Stimulated activated CD4-positive, alpha-beta T cell treated with anti-CD3 and anti-CD28 coated beads, TNF-alpha, amount 100 ng/mL, for 48 hours (primary cell): ENCODE measurements at places on chromosomes 2 and 18.

- DNase-seq = no peak
Observed at GRCh38 chr2:56021579-56021978, 98.0 kb upstream of the EFEMP1 start.

DNA sequence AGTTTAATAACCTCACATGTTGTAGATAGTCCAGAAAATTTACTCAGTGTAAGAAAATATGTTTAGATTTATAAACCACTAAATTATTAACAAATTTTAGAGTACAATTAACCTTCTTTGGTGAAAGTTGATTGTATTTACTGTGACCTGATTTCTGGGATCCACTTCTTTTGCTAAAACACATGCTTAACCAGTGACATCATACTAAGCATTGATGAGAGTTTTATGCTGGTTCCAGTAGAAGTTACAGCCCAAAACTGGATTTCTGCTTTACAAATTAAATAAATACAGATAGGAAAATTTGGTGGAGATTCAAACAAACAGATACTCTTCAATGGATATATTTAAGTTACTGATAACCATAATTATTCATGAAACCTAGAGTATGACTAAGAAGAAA, 40.9 kb downstream of the RBBP8 start:
- DNase-seq = no peak

DNA sequence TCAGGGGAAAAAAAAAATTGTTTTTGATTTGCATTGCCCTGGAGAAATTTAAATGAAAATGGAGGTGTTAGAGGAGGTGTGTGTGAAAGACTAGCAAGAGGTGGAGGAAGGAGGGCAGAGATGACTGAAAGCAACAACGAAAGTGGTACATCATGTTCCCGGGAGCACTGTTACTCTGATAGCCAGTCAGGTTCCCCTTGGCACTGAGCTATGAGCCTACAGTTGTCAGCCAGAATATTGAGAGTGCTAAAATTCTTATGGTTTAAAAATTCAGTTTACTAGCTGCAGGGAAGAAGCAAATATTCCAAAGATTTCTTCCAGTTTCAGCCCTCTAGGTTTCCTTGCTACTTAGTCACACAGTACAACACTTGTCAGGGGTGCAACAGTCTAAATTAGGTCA, 366.7 kb upstream of the DLGAP1 start:
- DNase-seq = no peak

GRCh38 chr18:33755931-33756560, 178.0 kb downstream of the ASXL3 start:
- no peak for DNase-seq

GRCh38 chr2:105615305-105615704, 129.4 kb upstream of the NCK2 start:
- no peak for DNase-seq

GRCh38 chr2:126808929-126809328, 89.8 kb upstream of the TEX51 start:
- DNase-seq = no peak

DNA sequence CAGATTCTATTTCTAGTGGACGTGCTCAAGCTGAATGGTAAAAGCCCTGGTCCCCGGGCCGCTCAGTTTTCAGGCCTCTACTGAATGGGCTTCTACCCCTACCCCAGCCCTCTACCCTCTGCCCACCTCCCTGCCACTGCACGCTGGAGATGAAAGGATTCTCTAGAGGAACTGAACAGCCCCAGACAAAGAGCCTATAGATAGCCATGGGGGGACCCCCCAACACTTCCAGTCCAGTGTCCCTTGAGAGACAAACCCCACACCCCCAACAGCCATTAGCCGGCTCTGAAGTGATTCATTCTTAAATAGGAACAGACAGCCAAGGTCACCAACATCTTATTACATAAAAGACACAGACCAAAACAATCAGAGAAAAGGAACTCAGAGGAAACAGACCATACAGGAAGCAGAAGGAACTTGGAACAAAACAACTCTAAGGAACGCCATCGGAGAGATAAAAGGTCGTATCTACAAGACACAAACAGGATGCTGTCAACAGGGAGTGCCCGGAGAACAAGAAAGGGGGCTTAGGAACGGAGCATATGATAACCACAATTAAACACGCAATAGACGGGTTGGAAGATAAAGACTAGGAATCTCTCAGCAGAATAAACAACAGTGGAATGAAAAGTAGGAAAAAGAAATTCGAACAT, 23.5 kb downstream of the TMEM37 start:
- no peak for DNase-seq

DNA sequence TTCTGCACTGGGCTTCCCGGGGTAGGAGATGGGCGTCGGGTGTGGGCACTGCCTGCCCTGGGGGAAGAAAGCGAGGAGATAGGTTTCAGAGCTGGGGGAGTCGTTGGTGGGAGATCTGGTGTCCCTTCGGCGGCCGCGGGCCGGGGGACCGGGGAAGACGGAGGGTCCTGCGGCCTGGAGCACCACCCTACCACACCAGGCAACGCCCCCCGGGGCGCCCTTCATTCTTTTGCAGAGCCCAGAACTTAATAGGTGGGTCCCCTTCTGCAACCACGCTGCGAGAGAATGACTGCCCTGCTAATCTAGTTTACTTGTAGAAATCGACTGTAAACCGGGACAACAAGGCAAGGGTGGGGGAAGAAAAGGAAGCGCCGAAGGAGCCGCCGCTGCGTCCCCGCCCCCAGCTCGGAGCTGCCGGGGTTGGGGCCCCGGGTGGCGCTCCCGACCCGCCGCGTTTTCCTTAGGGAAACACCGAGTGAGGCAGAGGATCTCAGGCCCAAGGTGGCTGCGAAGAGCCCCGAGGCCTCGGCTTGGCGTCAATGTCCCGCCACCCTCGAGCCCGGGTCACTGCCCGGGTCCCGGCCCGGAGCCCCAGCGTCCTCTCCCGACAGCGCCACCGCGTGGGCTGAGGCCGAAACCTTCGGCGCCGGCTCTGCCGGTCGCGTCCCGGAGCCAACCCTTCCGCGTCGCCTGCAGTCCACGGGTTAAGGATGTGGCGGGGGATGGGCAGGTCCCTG, 5.4 kb upstream of the SATB2 start:
- no peak for DNase-seq

- DNase-seq = no peak
Observed at GRCh38 chr2:23562143-23562542, 177.2 kb downstream of the KLHL29 start.
